ENCODE measurements at places on chromosomes 7 and 10.

DNA sequence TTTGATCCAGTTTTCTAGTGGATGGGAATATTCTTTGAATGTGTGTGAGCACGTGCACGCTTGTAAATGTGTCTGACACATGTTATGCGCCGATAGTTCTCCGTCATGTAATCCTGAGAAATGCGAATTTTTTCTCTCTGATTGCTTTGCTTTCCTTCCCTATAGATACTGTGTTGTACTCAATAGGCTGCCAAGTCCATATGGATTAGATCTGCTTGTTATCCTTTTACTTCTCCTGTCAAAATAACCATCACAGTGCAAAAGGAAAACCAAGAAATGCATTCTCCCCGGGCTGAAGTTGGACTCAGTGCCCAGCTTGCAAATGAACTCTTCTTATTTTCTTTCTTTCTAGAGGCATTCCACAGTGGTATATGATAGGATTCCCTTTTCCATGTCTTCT, 131.9 kb downstream of the KIAA1217 start:
- DNase-seq, result no peak

DNA sequence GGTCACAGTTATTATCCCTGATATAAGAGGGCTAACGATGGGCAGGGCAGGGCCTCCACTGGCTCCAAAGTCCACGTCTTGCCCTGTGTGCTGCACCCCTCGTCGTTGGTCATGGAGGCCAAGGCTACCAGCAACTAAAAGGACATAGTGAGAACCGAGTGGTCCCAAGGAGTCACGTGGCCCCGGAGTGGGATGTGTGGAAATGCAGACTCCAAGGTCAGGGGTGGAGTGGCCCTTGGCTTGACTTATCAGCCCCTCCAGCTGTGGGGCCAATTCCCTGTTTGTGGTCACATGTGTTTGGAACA, 30.7 kb downstream of the BTBD16 start:
- DNase-seq, result no peak

DNA sequence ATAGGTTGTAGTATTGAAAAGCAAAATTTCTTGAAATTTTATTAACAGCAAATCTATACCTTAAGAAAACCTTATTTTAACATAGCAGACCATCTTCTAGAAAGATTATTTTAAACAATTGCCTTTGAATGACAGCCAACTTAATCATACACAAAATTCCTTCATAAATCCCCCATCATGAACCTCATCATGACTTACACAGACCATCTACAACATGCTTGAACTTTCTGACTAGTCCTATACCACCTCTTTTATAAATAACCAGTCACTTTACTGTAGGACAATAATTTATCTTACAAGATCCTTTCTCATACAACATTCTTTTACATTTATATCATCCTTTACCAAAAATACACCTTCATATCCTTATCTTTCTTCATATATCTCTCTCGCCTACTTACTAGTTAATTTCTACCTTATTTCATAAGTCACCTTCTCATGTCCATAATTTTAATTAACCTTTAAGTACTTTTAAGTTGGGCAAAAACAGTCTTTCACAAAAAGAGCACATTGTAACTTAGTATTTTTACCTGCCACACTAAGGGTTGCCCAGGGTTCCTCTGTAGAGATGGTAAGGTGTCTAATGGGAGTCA, 16.6 kb upstream of the PTN start:
- DNase-seq, result no peak

DNA sequence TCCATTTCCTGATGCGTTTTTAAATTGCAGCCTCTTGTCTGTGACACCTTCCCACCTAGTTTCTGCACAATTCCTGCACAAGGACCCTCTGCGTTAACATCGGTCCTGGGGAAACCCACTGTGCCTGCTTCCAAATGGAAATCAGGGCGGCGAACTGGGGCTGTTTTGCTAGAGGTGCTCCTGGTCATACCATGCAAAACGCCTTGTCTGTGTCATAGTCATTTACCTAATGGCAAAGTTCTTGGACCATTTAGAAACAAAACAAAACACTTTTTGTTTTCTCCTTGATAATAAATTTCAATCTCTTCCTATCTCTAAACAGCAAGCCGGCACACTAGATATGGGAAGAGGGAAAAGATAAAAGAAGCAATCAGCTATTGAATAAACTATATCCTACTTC, 206.9 kb upstream of the KLF14 start:
- no peak for DNase-seq

DNA sequence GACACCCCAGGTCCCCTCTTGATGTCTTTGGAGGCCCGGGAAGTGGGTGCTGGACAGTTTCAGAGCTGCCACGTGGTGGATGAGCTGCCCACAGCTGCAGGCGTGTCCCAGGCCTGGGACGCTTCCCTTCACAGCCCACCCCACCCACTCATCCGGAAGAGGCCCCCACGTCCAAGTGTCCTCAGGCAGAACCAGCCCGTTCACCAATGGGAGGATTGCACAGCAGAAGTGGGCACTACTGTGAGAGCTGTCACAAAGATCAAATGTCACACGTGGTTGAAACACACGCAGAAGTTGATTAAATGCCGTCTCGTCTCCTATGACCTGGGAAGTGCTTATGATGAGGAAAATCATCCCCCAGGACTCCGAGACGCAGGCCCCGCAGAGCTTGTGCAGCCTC, 52.9 kb downstream of the STK32C start:
- no peak for DNase-seq

- DNase-seq, result no peak
Measured at GRCh38 chr10:71852355-71852937, 1.4 kb upstream of the PSAP start.

DNA sequence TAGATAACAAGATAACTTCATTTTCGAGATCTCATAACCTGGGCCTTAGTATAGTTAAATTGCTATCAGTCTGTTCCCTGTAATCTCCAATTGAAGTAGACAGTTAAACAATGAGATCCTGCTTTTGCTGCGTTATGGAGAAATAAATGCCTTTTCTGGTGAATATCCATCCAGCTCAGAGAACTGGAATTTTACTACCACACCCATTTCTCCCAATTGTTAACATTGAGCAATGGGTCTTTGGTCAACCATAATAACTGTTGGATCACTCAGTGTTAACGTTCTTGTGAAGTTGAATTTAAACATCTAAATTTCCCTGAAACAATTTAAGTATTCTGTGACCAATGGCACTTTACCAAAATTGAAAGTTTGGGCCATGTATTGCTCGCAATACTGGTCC, 3.0 kb downstream of the CALU start:
- no peak for DNase-seq

- DNase-seq, result no peak
Measured at GRCh38 chr7:44867073-44867995, 18.0 kb downstream of the PURB start.

- peak; percentile 90 for DNase-seq
Measured at GRCh38 chr10:34537629-34538231, 277.4 kb downstream of the PARD3 start.

GRCh38 chr7:102129636-102130370, 156.9 kb upstream of the SH2B2 start:
- no peak for DNase-seq

- no peak for DNase-seq
Measured at GRCh38 chr10:126930883-126931503, 25.8 kb downstream of the DOCK1 start.

DNA sequence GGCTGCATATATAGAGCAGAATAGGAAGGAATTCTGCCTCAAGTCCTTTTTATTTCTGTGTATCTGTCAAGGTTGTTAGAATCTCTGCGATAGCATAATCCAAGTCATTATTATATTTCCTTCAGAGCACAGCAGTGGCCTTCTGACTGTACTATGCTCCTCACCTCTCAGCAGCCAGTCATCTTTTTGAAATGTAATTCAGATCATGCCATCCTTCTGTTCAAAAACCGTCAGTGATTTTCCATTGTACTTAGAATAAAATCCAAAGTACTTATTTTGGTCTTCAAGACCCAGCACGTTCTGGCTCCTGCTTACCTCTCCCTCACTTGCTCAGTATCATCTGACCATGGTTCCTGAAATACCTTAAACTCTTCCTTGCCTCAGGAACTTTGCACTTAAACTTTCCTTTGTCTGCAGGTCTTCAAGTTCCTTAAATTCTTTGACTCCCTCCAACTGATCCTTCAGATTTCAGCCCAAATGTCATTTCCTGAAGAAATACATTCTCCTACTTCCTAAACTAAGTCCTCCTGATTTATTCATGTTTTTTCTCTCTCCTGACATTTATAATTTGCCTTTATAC, 112.4 kb downstream of the ST7 start:
- no peak for DNase-seq

DNA sequence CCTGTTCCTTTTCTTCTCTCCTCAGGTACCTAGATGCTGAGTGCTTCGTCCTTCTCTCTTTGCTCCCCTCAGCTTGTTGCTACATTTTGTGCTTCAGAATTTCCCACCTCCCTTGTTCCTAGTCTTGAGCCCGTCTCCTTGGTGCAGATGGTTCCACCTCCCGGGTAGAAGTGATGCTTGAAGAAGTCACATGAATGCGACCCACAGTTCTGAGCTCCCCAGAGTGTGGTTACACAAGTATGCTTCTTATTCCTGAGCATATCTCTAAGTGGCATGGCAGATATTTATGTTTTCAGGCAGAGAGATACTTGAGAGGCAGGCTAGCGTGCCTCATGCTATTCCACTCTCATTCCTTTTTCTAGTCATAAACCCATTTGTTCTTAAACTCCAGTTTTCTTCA, 34.0 kb downstream of the INPP5F start:
- no peak for DNase-seq

GRCh38 chr7:130473289-130473688, 18.6 kb upstream of the MEST start:
- DNase-seq, result no peak

- DNase-seq, result no peak
Measured at GRCh38 chr10:110522365-110522988, 24.8 kb downstream of the DUSP5 start.

DNA sequence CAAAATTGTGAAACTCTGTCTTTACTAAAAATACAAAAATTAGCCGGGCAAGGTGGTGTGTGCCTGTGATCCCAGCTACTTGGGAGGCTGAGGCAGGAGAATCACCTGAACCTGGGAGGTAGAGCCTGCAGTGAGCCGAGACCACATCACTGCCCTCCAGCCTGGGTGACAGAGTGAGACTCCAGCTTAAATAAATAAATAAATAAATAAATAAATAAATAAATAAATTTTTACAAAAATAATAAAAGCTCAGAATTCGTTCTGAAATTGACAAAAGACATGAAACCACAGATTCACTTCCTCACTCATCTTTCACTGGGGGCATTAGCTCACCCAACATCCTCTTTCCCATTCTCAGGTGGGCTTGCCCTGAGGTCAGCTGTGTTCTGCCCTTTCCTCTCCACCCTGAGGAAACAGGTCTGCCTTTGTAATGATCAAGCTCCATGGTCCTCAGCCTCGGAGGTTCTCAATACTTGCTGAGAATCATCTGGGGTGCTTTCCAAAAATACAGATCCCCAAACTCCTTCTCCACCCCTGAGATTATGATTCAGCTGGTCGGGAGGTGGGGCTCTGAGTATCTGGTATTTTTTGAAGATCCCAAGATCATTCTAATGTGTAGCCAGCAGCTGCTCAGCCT, 29.2 kb upstream of the APBB1IP start:
- no peak for DNase-seq

DNA sequence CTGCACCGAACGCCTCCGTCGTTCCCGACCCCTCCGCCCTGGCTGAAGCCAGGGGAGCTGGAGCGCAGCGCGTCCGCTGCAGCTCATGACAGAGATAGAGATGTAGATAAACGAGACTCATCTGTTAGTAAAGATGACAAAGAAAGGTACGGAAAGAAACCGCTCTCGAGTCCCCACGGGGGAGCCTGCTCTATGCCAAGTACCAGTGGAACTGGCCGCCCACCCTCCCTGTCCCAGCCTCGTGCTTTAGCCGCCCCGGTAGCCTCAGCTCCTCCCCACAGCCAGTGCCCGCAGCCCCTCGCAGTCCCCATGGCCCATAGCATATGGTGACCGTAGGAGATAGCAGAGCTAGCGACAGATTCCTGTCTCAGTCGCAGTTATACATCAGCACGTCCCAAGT, 344.7 kb upstream of the GALNT17 start:
- no peak for DNase-seq

GRCh38 chr10:91077549-91078071, 142.9 kb upstream of the PCGF5 start:
- no peak for DNase-seq

Data from MM.1S (cell line).